ENCODE measurements at places on chromosomes 4 and X.

- peak; percentile 25 for DNase-seq
Measured at GRCh38 chrX:151488677-151489076, 74.8 kb upstream of the PASD1 start.

DNA sequence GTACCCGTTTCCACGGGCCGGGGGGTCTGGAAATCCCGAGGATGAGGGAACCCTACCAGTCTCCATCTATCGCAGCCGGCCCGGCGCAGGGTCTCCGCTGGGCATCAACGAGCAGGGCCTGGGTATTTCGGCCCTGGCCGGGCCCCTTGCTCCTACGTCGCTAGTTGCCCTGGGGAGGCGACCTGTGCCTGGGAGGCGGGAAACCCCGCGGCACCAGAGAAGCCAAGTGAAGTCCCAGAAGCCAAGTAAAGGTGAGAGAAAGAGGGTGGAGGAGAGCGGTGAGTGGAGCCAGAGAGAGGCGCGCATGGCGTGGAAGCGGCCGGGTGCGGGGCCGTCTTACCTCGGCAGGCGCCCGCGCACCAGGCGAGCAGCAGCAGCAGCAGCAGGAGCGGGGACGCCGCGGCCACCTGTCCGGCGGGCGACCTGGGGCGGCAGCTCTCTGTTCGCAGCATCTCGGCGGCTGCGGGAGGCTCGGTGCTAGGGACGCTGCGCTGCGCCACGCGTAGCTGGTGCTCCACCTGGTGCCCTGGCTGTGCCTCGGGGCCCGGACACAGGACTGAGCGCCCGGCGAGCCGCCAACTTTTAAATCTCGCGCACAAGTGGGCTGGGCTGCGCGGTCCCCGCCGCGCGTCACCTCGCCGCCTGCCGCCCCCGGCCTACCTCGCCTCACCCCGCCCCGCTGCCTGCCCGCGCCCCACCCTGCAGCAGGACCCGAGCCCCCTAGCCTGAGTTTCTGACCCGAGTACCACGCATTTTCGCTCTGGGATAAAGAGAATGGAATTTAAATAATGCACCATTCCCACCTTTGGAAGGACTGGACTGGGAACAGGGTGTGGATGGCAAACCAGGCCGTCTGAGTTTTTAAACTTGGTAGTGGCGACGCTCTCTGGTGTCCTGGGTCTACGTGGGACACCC lies at the start of gene NMU:
TSS of gene NMU (minus strand) at position 558 of the 915 bp plus-strand sequence. CDS start at position 452, 106 bp downstream.
- DNase-seq: peak; percentile 15

DNA sequence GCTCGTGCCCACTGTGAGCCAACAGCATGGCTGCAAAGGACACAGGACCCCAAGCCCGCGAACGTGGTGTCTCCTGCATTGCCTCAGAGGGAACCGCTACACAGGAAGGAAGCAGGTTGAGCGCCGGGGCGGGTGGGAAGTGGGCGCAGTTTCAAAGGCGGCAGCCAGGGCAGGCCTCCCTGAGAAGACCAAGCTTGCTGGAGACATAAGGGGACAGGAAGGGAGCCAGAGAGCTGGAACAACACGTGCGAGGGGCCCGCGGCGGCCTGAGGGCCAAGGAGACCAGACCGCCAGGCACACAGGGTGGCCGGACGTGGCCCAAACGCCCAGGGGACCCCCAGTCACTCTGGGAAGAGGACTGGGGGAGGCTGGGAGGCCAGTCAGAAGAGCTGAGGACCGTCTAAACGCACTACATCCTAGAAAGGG lies 32.0 kb downstream of the CTBP1 start:
- peak; percentile 65 for DNase-seq

DNA sequence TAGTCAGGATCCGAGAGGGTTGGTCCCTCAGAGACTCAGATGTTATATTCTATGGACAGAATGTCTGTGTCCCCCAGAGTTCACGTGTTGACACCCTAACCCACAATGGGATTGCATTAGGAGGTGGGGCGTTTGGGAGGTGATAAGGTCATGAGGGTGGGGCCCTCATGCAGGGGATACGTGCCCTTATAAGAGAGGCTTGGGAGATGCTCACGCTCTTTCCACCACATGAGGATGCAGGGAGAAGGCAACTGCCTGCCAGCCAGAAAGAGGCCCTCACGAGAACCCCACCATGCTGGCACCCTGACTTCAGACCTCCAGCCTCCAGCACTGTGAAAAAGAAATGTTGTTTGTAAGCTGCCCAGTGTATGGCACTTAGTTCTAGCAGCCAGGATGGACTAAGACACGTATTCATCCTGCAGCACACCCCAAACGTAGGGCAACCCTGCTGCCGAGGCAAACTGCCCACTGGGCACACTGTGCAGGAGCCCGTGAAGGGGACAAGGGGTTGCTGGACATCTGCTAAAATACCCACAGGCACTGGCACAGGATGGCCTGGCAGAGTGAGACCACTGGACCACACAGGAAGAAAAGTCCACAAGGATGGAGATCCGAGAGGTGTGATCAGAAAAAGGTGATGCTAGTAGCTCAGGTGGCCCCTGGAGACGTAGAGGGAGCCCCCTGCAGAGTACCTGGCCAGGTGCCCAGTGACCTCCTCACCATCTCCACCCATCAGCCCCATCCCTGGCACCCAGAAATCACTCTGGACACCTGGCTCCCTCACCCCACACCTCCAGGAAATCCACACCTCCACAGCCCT lies 62.7 kb downstream of the HTRA3 start:
- DNase-seq: no peak

DNA sequence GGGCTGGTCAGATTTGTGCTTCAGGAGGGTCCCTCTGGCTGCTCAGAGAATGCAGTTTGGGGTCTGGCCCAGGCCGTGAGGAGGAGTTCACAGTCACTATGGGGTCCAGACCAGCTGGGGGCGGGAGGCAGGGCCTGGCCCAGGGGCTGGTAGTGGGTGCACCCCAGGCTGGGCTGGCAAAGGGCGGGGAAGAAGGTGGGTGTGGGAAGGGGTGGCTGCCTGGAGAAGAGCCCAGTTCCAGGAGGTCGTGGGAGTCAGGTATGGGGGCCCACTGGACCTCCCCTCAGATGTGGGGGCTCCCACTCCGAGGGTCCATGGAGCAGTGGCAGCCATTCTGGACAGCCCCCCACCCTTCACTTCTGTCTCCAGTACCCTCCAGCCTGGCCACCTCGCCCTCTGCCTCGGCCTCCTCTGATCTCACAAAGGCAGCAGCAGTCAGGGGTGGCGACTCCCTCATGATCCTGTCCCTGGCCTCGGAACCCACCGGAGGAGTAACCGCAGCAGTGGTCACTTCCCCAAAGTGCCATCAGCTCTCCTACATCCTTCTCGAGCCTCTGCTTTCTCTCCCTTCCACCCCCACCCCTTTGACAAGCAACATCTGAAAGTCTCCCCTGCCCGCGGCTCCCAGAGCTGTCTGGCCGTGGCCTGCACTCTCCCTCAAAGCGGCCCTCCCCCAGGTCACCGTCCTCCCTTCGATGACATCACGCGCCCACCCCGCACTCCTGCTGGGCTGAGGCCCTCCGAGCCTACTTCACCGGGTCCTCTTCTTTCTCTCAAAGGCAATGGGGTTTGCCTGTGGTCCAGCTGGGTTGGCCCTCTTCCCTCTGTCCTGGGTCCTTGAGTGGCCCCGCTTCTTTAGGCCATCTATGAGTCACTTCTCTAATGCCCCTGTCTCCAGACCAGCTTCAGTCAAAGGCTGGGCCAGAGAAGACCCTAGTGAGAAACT lies 1.7 kb upstream of the SLC6A8 start:
- no peak for DNase-seq

- DNase-seq: no peak
Measured at GRCh38 chrX:47206316-47206715, 12.2 kb upstream of the CDK16 start.

DNA sequence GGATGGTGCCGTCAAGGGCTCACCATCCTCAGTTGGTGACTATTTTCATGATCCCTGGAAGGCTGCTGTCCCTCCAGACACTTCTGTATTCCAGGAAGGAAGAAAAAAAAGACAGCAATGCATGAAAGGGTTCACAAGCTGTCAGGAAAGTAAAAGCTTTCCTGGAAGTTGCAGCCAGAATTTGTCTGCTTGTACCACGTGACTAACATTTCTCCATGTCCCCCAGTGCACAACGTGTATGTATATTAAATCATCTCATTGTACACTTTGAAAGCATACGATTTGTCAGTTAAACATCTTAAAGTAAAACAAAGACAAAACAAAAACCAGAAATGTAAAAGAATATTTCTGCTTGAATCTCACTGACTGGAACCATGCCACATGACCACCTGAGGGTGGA lies 127.4 kb upstream of the CLNK start:
- no peak for DNase-seq
